ENCODE measurements at places on chromosomes 4 and X.

GRCh38 chr4:79864500-79865200 is 208.4 kb downstream of the ANTXR2 start:
- DNase-seq, result no peak

GRCh38 chr4:126890994-126891393 is 741.8 kb upstream of the INTU start:
- no peak for DNase-seq

- DNase-seq, result no peak
These were observed 350.3 kb downstream of the PTTG2 start for GRCh38 chr4:38310446-38311043.

- DNase-seq, result no peak
These were observed 42.7 kb downstream of the CNOT6L start for GRCh38 chr4:77776182-77777134.

DNA sequence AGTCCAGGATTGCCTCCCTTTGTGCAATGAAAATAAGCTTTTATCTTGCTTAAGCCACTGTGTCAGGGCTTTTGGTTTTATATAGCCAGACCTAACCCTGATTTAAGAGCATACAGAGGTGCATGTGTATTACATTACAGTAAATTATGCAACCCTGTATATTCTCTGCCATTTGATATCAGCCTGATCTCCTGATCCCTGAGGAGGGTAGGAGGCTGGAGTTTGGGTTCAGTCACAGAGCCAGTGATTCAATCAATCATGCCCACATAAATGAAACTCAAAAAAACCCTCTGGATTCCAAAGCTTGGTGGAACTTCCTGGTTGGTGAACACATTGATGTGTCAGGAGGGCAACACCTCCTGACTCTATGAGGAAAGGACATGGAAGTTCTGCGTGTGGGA is 7.3 kb upstream of the KLHL8 start:
- DNase-seq, result no peak

GRCh38 chr4:10722957-10723356 is 38.4 kb upstream of the CLNK start:
- no peak for DNase-seq

DNA sequence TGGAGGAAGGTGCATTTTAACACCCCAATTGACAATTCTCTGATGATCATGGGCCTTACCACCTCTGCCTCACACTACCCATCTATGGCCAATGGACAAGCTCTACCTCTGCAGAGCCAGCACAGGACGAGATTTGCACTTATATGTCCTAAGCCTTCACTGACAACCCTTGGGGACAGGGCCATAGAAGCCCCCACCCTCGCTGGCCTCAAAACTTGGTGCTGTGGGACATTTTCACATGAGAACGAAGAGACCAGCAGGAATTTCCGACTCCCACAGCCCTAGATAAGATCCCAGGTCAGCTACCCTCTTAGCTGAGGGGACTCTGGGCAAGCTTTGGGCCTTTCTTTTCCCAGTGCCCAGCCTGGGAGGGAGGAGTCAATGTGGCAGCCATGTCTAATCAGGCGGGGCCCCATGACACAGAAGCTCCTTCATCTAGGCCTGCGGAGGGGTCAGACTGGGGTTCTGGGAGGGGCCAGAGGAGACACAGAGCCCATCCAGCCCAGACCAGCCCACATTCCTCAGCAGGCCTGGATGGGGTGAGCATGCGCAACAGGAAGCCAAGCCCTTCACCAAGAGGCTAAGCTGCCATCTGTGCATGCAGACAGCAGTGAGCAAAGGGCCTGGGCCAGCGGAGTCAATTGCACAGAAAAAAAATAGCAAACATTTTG is 12.1 kb downstream of the PJA1 start:
- no peak for DNase-seq

DNA sequence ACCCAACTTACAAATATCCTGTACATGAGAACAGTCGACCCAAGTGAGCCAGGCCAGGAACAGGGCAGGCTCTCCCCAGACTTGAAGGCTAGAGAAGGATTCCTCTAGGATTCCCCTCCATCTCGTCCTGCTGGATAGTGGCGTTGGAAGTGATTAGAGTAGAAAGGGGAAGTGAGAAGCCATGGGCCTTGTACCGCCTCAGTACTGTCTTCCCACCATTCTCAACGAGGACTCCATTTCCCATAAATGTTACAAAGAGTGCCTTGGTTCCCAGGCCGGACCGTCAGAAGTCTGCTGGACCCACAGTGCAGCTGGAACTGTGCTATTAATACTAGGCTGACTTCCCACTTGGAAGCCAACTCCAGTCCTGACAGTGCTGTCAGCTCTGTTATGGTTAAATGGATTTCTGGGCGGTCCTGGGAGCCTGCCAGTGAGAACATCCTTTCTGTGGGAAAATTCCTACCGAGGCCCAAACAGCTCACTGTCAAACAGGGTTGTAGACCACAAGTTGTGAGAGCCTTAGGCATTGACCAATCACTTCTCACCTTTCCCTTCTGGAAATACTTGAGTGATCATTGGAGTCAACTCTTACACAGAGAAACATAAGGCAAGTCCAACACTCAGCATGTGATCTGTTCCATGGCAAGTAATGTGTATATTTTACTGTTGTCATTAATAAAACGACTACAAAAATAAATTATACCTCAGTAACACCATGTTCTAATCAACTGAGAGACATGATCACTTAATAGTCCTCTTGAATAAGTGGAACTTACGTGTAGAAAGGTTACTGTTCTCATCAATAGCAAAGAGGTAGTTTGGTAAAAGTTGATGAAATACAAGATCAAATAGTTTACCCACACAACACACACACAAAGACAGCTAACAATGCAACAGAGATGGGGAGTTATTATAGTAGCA is 58.4 kb downstream of the AMELX start:
- DNase-seq, result no peak

- DNase-seq, result no peak
These were observed 44.5 kb downstream of the SYTL5 start for GRCh38 chrX:38050806-38051205.
